ENCODE measurements at places on chromosomes 1 and 21. TPM values are rescaled to one million over a fixed set of nuclear protein-coding genes. Genes with fewer than 3 reads are reported as not detected.

Gene RYR2
- 0.40 TPM for total RNA-seq

Gene CFAP107
- not detected for total RNA-seq

Gene ETV3L
- not detected for total RNA-seq

Gene GGPS1
- total RNA-seq: 16.1 TPM

- DNase-seq: peak; percentile 80
Measured at GRCh38 chr1:201792534-201793305, 36.2 kb upstream of the IPO9 start.

GRCh38 chr1:115719285-115719684, 49.2 kb downstream of the CASQ2 start:
- no peak for DNase-seq

GRCh38 chr1:198167436-198167934, 10.7 kb downstream of the NEK7 start:
- DNase-seq: no peak

- no peak for DNase-seq
Measured at GRCh38 chr1:57874418-57874877, 450.6 kb upstream of the DAB1 start.
